ENCODE measurements at places on chromosomes 12 and 14.
A peak's percentile ranks its signal among the peaks of the same experiment; 100 is the strongest.

GRCh38 chr12:132937476-132937875 lies 18.6 kb downstream of the ZNF605 start:
- DNase-seq, result no peak

DNA sequence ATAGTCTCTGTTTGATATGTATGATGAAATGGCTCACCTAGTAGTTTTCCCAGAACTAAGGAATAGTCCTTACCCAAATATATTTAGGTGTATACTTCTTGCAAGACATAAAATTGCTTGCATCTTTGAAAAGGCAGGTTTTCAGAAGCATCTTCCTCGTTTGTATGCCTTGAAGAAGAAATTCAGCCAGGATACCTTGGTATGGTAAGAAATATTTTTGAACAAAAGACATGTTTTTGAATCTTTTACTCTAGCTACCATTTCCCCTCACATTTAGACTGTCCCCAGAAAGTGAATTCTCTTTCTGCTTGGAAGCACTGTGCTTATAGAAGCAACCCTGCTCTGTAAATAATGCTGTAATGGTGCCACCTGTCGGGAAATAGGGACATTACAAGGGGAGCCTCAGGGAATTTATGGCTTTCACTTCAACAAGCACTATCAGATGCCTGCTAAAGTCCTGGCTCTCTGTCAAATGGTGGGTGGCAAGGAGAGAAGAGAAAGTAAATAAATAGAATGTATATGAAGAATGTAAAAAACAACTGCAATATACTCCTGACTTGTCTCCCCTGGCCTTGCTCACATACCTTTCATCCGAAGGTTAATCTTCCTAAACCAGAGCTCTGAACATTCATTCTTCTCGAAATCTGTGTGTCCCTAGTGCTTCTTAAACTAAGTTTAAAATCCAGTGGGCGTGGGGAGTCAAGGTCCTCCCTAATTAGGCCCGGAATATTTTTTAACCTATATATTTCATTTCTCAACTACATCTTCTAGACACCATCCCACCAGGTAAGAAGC lies 6.1 kb downstream of the CCDC184 start:
- peak; percentile 71 for DNase-seq

GRCh38 chr14:81166121-81166520 lies 54.6 kb downstream of the GTF2A1 start:
- DNase-seq, result no peak

DNA sequence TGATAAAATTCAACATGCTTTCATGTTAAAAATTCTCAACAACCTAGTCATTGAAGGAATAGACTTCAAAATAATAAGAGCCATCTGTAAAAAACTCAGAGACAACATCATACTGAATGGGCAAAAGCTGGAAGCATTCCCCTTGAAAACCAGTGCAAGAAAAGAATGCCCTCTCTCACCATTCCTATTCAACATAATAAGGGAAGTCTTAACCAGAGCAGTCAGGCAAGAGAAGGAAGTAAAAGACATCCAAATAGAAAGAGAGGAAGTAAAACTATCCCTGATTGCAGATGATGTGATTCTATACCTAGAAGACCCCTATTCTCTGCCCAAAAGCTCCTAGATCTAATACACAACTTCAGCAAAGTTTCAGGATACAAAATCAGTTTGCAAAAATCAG lies 52.9 kb downstream of the APOBEC1 start:
- no peak for DNase-seq

DNA sequence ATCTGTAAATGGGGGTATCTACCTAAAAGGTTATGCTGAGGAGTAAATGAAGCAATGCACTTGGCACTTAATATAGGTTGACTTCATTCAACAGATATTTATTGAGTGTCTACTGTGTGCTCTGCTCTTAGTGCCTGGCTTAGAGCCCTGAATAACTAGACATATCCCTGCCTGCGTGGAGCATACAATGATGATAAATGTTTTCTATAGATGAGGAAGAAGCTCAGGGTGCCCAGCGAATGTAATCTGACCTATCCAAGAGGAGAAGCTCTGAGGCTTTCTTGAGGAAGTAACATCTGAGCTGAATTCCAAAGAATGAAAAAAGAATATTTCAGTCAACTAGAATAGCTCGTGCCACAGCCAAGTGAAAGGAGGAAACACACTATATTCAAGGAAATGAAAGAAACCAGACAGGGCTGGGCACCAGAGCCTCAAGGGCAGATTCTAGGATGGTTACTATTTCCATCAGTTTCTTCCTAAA lies 17.9 kb upstream of the HIGD1C start:
- no peak for DNase-seq

DNA sequence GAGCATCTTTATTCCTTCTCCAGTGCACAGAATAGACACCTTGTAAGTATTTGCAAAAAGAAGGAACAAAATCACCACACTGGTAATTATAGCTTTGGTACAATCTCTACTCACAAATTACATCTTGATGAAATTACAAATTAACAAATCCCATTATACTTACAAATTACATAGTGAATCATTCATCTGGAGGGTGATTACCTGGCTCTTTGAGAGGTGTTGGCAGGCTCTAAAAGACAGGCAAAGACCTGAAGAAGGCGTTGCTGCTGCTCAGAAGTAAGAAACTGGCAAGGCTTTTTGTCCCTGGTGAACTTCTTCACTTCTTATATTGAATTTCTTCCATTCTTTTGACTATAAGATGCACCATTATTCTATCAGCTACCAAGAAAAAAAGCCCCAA lies 21.7 kb upstream of the LMNTD1 start:
- DNase-seq, result no peak

GRCh38 chr12:129226851-129227250 lies 373.6 kb downstream of the GLT1D1 start:
- DNase-seq, result no peak

DNA sequence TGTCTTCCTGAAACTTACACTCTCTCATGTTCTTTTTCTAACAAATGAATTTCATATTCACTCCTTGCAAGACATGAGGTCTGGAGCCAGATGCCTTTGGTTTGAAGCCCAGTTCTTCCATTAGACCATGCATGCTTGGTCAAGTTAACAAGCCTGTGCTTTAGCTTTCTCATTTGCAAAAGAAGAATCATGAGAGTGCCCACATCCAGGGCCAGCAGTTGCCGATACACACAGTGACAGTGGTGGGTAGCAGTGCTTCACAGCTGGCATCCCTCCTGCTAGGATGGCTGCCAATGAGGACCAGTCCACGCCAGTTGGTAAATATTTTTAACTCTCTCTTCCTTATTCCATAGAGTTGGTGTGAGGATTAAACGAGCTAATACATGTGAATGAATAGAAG lies 163.1 kb downstream of the PHLDA1 start:
- no peak for DNase-seq

GRCh38 chr14:102986810-102987579 lies 64.5 kb downstream of the AMN start:
- DNase-seq, result no peak

DNA sequence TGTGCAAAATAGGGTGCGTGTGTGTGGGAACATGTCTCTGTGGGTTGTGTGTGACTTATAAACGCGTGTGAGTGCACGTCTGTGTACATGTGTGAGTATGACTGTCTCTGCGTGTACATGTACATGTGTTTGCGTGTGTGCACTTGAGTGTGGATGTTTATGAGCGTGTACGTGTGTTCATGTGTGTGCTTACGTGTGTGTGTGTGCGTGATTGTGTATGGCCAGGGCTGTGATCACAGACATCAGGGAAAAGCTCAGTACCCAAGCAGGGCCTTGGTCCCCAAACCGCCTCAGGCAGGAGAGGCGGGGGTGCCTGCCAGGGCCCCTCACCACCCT lies 326.3 kb upstream of the DIO3 start:
- no peak for DNase-seq

GRCh38 chr14:55572578-55572977 lies 7.4 kb upstream of the KTN1 start:
- DNase-seq, result no peak

GRCh38 chr12:48586361-48586760 lies 16.5 kb upstream of the LALBA start:
- no peak for DNase-seq

- DNase-seq, result no peak
Measured at GRCh38 chr12:22865822-22866221, 240.9 kb downstream of the ETNK1 start.

GRCh38 chr14:70823281-70823680 lies 14.0 kb upstream of the MAP3K9 start:
- DNase-seq, result no peak

DNA sequence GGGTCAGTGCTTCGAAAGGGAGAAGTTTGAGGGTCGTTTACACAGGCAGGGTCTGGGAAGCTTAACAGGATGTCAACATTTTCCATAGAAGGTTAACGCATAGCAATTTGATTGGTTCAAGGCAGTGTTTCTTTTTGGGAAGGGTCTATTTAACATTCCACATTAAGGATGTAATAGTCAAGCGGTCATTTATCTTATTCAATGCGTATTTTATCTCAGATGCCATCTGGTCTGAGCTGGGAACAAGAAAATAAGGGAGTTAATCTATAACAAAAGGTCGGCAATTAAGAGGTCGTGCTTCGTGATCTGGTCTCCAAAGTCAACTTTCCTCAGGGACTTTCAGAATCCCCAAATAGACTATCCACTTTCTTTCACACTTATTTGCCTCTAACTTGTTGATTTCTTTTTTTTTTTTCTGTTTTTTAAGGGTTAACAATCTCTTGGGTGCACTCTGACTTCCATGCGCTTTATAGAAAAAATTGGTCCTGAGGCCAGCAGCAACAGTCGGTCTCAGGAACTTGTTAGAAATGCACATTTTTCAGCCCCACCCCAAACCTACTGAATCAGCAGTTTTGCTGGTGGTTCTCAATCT lies 550 bp upstream of the RESF1 start:
- no peak for DNase-seq

- DNase-seq, result no peak
Measured at GRCh38 chr12:29743077-29743476, 40.7 kb downstream of the TMTC1 start.

DNA sequence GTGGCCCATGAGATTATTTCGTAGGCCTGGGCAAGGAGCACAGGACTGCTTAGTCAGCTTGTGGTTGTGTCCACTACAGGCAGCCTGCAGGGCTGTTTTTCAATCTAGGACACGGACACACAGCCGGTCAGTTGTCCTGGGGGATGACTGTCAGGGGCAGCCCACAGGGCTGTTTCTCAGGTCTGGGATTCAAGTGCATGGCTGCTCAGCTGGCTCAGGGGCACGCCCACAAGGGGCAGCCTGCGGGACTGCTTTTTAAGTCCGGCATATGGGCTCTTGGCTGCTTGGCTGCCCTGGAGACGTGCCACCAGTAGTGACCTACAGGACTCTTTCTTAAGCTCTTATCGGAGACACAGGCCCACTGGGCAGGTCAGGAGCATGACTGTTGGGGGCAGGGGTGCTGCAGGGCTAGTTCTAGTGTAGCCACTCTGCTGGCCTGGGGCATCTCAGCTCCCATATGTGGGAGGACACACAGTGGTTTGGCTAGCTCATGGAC lies 26.6 kb upstream of the GTF2A1 start:
- no peak for DNase-seq

GRCh38 chr12:807041-807735 lies 54.8 kb downstream of the WNK1 start:
- peak; percentile 80 for DNase-seq

- no peak for DNase-seq
Measured at GRCh38 chr12:111287125-111287900, 81.6 kb downstream of the PHETA1 start.

Data from GM12865 (cell line).